Heart right ventricle (tissue), 16 donors: ENCODE measurements at places on chromosomes 13 and 19. TPM values are rescaled to one million over a fixed set of nuclear protein-coding genes. Genes with fewer than 3 reads are reported as not detected.

Gene OLFM2
- polyA plus RNA-seq: 8.0 TPM

Gene KLK15
- polyA plus RNA-seq: not detected

Gene DPF1
- not detected for polyA plus RNA-seq

GRCh38 chr13:47796816-47797215 lies 204.3 kb downstream of the SUCLA2 start:
- H3K27me3 ChIP-seq: no peaks in the 10 kb centered on the region
- H3K4me1 ChIP-seq: no peaks in the 10 kb centered on the region
- no peak overlapping the region for H3K27ac ChIP-seq
- H3K4me3 ChIP-seq: no peak overlapping the region

- no peak overlapping the region for H3K27ac ChIP-seq
- H3K27me3 ChIP-seq: no peaks in the 10 kb centered on the region
- H3K4me1 ChIP-seq: no peaks in the 10 kb centered on the region
- DNase-seq: no peak
Observed at GRCh38 chr19:47681936-47682335, 31.3 kb upstream of the EHD2 start.

DNA sequence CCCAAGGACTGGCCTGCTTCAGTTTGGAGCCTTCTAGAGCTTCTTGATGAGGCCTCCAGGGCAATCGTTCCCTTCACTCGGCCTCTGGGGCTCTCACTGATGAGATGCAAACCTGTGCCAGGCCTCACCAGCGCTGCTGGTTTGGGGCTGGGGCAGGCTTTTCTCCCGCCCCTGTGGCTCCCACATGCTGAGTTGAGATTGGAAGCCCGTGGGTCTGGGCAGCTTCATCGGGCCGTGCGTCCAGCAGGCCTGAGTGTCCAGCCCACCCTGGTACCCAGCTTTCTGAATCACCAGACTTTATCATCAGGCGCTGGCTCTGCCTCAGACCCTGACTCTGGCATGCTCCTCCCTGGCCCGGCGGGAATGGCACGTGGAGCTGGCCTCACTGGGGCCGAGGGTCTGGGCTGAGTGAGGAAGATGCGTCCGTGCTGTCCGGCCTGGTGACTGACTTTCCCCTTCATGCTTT lies 4.3 kb downstream of the CALM3 start:
- H3K36me3 ChIP-seq: peaks cover 47% of the 10 kb centered on the region
- H3K4me3 ChIP-seq: no peak overlapping the region
- H3K27ac ChIP-seq: peak overlapping the region; percentile 8
- peaks cover 23% of the 10 kb centered on the region for H3K4me1 ChIP-seq
- no peaks in the 10 kb centered on the region for H3K27me3 ChIP-seq
- no peak for DNase-seq

GRCh38 chr13:77033717-77034302 lies 6.9 kb upstream of the FBXL3 start:
- no peak overlapping the region for H3K4me3 ChIP-seq
- DNase-seq: no peak
- H3K36me3 ChIP-seq: no peaks in the 10 kb centered on the region

GRCh38 chr19:29287061-29287460 lies 74.1 kb upstream of the UQCRFS1 start:
- H3K36me3 ChIP-seq: no peaks in the 10 kb centered on the region
- H3K4me3 ChIP-seq: no peak overlapping the region
- no peak for DNase-seq
- no peak overlapping the region for H3K27ac ChIP-seq
- H3K27me3 ChIP-seq: no peaks in the 10 kb centered on the region

- DNase-seq: no peak
- H3K27me3 ChIP-seq: no peaks in the 10 kb centered on the region
- H3K4me1 ChIP-seq: no peaks in the 10 kb centered on the region
- no peak overlapping the region for H3K4me3 ChIP-seq
- H3K36me3 ChIP-seq: no peaks in the 10 kb centered on the region
- no peak overlapping the region for H3K27ac ChIP-seq
Observed at GRCh38 chr13:89486709-89487108, 1815.5 kb downstream of the SLITRK5 start.

DNA sequence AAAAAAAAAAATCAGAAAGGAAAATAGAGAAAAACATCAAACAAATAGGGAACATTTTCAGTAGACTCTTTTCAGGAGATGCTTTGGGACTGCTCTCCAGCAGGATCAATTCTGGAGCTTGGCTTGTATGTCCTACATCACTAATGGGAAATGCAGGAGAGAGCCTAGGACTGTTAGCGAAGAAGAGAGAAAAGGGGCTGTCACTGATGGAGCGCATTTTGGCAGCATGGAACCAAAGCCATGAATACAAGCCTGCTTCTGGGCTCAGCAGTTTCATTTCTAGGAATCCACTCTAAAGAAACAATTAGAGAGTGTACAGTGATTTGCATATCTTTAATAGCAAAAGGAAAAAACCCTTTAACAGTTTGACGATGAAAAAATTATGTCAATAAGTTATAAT lies 203.9 kb downstream of the NUFIP1 start:
- DNase-seq: no peak
- no peaks in the 10 kb centered on the region for H3K36me3 ChIP-seq
- no peak overlapping the region for H3K4me3 ChIP-seq
- H3K27ac ChIP-seq: no peak overlapping the region
- no peaks in the 10 kb centered on the region for H3K27me3 ChIP-seq
- peaks cover 7% of the 10 kb centered on the region for H3K4me1 ChIP-seq

DNA sequence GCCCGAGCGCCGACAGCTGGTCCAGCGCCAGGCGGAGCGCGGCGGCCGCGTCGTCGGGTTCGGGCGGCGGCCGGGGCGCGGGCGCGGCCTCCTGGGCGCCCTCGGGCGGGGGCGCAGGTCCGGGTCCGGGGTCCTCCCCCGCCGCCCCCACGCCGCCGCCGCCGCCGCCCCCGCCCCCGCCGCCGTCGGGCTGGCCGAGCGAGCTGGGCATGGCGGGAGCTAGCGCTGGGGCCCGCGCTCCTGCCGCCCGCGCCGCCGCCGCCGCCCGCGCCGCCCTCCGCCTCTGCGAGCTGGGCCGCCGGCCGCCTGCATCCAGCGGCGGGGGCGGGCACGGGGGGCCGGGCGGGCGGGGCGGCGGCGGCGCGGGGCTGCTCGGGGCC lies 287 bp downstream of the MEX3D start:
- DNase-seq: no peak
- H3K4me3 ChIP-seq: no peak overlapping the region
- peaks cover 5% of the 10 kb centered on the region for H3K4me1 ChIP-seq
- H3K27me3 ChIP-seq: no peaks in the 10 kb centered on the region
- H3K27ac ChIP-seq: no peak overlapping the region

DNA sequence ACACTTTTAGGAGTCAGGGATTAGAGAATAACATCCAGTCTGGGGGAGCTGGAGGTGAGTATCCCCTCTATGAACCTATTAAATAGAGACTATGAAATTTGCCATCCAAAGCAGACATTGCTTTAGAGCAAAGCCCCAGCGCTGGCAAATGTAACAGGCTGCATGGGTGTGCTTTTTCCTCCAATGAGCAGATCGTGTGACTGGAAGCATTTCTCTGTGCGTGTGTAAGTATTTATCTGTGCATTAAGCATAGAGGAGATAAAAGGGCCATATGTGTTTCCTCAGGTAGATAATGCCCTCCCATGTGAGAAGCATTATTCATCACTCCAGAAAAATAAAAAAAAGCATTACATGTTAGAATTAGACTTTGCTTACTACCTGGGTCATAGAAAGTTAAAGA lies 924 bp downstream of the TNFSF13B start:
- H3K36me3 ChIP-seq: no peaks in the 10 kb centered on the region
- H3K27me3 ChIP-seq: no peaks in the 10 kb centered on the region
- DNase-seq: no peak
- peaks cover 62% of the 10 kb centered on the region for H3K4me1 ChIP-seq
- peak overlapping the region; percentile 70 for H3K27ac ChIP-seq

GRCh38 chr13:34627509-34628208 lies 314.4 kb upstream of the NBEA start:
- DNase-seq: no peak
- no peaks in the 10 kb centered on the region for H3K4me1 ChIP-seq
- H3K36me3 ChIP-seq: no peaks in the 10 kb centered on the region
- H3K4me3 ChIP-seq: no peak overlapping the region
- no peak overlapping the region for H3K27ac ChIP-seq

DNA sequence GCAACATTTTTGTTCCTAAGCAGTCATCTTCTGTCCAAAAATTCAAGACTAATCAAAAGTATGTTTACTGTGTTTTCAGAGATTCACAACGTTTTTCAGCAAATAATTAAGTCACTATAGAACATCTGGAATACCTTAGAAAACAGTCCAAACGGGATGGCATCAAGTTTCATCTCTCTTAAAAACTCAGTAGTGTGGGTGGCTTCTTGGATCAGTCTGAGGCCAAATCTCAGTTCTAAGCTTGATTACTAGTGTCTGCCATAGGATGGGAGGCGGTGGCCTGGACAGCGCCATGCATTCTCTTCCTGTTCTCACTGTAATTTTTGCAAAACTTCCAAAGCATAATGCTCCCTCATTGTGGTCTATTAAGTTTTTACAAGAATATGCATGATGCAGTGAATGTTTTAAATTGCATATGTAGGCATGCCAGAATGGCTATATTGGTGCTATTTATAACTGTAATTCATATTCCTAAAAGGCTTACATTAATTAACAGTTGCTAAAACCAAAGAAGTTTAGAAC lies 37.1 kb downstream of the ANKRD10 start:
- H3K36me3 ChIP-seq: no peaks in the 10 kb centered on the region
- no peak for DNase-seq
- H3K4me3 ChIP-seq: no peak overlapping the region
